ENCODE measurements at places on chromosomes 5 and 9.

GRCh38 chr5:119021149-119021732 lies 32.9 kb upstream of the DTWD2 start:
- no peak for DNase-seq

- no peak for DNase-seq
These were observed 69.4 kb downstream of the EBF1 start for GRCh38 chr5:159030357-159030756.

DNA sequence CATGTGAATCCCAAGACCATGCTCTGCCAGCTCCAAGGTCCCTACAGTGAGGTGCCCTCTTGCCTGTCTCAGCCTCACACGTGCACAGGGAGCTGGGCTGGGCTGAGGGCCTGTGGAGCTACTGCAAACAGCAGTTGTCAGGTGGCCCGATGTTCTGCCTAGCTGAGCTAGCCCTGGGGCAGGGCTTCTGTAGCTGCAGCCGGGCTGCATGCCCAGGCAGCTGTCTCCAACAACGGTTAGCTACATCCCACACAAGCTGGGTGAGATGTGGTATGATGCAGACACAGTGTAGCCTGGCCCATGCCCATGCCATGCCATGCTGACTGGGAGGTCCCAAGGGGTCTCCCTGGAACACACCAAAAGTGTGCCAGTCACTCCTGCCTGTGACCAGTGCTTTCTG lies 62.0 kb downstream of the MACROH2A1 start:
- no peak for DNase-seq

- DNase-seq: no peak
These were observed 47.9 kb upstream of the NCS1 start for GRCh38 chr9:130124085-130124860.

DNA sequence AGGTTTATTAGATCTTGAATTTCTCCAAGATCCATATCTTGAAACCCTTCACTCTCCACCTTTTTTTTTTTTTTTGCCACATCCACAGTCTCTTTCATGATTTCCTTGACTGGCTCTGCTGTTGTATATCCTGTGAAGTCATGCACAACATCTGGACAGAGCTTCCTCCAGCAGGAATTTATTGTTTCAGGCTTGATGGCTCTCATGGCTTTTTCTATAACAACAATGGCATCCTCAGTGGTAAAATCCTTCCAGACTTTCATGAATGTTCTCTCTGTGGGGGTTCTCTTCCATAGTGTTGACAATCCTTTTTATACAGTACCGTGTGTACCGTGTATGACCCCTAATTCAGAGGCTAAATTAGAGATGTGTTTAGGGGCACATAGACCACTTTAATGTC lies 24.0 kb downstream of the RANBP17 start:
- no peak for DNase-seq

- DNase-seq: no peak
These were observed 82.4 kb upstream of the SELENOP start for GRCh38 chr5:42894057-42894456.

DNA sequence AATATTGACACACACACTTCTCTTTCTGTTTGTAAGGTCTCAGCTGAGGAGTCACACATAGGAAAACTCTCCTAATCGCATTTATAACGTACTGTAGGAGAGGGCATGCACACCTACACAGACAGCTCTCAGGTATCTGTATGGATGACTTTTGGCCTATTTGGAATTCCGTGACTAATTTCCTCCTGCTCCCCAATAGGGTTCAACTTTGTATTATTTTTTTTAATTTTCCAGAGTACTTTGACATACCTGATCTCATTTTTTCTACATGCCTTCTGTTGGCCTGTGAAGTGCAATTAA lies 195.9 kb downstream of the ARHGAP26 start:
- DNase-seq: no peak

DNA sequence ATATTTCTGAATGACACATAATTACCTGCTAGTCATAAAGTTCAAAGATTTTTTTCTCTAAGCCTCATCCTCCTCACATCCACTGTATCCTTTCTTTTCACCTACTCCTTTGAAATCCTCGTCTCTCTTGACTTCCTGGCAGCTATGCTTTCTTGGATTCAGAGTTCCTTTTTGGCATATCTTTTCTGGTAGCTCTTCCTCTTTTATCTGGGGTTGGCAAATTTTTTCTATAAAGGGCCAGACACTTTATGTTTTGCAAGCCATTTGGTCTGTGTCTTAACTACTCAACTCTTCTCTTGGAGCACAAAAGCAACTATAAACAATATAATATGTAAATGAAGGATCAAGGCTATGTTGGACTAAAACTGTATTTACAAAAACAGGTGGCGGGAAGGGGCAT lies 197.5 kb downstream of the KIAA0825 start:
- DNase-seq: no peak
